ENCODE measurements at places on chromosomes 16 and 17.

DNA sequence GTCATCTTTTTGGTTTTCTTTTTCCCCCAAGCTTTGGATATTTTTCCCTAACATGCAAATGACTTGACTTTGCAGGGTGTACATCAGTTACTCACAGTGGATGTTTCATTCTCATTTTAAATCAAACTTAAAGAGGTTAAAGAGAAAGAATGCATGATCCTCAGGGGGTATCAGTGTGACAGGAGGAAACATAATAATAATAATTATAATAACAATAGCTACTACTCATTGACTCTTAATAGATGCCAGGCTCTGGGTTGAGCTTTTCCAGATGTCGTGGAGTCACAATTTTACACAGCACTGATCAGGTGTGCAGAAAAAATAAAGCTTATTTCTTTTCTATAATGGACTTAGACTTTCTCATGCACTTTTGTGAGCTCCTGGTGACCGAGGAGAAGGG, 157.2 kb upstream of the CACNG3 start:
- DNase-seq, result no peak

- no peak for DNase-seq
These were observed 4.1 kb upstream of the TNFRSF13B start for GRCh38 chr17:16975744-16976625.

GRCh38 chr16:64989050-64989449, 132.8 kb downstream of the CDH11 start:
- DNase-seq, result no peak

- DNase-seq, result no peak
These were observed 14.1 kb upstream of the MYO15B start for GRCh38 chr17:75573540-75573957.

DNA sequence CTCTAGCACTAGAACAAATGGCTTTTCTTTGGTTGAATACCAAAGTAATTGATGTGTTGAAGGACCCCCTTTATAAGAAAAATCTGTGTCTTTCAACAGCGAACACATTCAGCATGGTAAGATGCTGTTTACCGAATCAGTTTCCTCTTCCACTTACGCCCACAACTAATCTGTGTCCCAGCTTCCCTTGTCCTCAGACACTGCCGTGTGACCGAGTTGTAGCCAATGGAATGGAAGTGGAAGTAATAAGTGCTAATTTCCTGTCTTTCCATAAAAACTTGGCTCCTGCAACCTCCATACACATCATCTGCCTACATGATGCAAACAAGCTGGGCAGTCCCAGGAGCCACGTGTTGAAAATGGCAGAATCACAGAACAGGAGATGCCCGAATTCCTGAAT, 10.4 kb downstream of the CDIPT start:
- DNase-seq, result no peak

GRCh38 chr17:3708366-3708765, 12.4 kb upstream of the P2RX5 start:
- no peak for DNase-seq

GRCh38 chr16:86495357-86495701, 15.0 kb upstream of the FOXF1 start:
- DNase-seq, result no peak

- DNase-seq, result no peak
These were observed 188.7 kb downstream of the MAF start for GRCh38 chr16:79411805-79412204.

GRCh38 chr17:2803971-2804370, 7.7 kb downstream of the RAP1GAP2 start:
- no peak for DNase-seq

GRCh38 chr17:32120141-32120540, 22.2 kb upstream of the RHOT1 start:
- no peak for DNase-seq

GRCh38 chr16:50651835-50652438, 29.2 kb downstream of the SNX20 start:
- no peak for DNase-seq

- DNase-seq, result no peak
These were observed 54.7 kb downstream of the CFDP1 start for GRCh38 chr16:75378616-75379015.

DNA sequence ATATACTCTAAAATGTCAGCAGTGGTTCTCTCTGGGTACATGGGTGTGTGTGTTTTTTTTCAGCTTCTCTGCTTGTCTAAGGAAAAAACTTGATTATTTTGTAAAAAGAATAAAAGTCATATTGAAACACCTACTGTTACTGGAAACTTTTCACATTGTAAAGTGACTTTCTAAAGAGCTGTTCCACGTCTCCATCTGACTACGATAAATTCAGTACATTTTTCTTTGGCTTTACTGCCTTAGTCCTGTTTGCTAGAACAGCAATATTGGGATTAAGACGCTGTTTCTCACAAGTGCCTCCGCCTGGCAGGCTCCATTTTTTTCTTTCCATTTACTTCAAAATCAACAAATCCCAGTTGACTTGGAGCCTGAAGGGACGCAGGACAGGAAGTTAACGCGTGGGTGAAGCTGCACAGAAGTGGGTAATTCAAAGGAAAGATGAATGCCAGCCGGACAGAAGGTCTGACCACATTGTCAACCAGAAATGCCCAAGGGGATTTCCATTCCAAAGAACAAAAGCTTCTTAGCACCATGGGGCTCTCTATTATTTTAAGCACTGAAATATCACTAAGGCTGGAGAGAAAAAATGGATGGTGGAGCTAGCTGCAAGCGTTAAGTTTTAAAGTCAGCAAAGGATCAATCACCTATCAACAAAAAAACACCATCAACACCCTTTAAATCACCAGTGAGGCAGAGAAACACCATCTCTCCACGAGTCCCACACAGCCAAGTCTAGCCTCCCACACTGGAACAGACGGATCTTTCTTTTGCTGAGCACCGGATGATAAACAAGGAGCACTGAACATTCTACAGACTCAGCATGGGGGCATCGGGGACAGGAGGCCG, 8.4 kb downstream of the GLOD4 start:
- no peak for DNase-seq

DNA sequence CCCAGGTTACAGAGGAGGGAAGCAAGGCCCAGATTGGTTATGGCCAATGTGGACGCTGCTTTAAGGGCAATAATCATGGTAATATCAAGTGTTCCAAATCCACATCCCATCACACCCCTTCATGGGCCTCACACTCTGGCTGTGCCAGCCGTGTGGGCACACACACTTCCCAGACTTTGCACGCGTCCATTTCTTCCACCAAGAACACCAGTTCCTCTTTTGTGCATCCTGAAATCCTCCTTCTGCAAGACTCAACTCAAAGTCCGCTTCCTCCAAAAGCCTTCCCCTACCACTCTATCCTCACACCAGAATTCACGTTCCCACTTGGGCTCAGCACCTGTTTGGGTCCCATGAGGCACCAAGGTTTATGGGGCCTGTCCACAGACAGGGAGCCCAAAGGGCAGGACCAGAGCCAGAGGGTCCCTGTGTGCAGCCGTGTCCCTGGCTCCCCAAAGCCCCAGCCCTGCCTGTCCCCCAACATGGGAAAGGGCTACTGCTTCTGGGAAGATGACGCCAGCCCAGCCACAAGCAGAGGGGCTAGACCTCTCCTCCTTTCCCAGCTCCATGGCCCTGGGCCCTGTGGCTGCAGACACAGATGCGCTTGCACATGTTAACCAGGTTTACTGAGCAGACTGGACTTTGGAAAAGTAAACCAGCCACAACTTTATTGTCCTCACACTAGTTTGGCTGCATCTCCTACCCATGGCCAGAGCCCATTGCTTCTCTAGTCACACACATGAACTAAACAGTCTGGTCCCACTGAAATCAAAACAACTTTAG, 20.3 kb downstream of the SPNS3 start:
- DNase-seq, result no peak

- DNase-seq, result no peak
These were observed 86.7 kb upstream of the TOB1 start for GRCh38 chr17:50952889-50953288.

DNA sequence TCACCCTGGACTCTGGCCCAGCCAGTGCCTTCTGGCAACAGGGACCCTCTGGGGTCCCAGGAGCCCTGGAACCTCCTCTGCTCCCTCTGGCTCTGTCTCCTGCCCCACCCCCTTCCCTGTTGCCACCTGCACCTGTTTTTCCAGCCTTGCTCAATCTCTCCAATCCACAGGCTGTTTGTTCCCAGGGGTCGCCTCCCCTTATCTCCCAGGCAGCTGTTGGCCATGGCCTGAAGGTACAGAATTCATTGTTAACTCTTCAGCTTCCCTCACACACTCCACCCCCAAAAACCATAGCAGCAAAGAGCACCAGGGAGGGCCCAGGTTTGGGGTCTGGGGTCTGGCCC, 39.3 kb upstream of the TOB1 start:
- no peak for DNase-seq

DNA sequence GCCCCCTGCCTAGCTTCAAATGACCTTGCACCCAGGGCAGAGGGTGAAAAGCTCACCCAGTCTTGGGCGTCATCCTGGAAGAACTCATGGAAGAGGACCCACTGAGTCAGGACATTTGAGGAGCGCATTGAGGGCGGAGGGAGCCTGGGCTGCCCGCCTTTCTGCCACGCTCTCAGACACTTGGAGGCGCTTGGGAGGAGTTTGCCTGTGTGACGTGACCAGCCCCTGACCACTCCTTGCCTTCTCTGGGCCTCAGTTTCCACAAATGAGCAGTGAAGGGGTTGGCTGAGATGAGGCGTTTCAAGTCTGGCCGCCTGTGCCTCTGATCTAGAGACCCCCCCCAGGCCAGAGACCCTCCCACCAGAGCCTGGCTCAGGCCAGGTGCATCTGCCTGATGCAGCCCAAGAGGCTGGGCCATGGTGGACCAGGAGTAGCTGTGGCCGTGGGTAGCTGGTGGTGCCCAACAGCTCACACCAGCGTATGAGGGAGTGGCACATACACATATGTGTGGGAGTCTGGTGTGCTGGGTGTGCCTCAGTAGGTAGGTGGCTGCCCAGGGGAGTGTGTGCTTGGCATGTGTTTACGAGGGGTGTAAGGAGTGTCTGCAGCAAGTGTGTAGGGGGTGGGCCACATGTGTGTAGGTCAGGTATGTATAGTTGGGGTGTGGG, 80.2 kb upstream of the TOB1 start:
- no peak for DNase-seq

- no peak for DNase-seq
These were observed 585 bp downstream of the MLKL start for GRCh38 chr16:74700116-74700437.

- DNase-seq, result peak; percentile 11
These were observed 13.9 kb downstream of the ERN2 start for GRCh38 chr16:23699100-23699499.

DNA sequence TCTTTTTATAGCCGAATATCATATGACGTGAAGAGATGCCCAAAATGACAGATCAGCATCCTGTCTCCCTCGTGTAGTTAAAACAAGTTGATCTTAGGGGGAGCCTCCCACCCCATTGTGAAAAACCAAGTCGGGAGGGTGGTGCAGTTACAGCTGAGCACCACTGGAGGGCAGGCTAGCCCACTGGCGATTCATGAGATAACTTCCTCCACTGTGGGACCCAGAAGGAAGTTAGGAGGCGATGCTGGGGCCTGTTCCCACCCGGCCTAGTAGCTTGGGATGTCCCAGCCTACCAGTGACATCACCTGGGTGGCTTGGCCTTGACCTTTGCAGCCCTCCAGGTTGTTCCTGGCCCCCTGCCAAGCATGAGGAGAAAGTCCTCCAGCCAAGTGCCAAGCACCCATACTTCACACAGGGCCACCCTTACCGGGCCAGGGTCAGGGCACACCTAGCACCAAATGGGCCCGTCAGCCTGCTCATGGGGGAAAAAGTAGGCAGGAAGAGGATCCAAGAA, 8.1 kb upstream of the CPNE2 start:
- peak; percentile 60 for DNase-seq

GRCh38 chr17:48177816-48178215, 70.2 kb downstream of the SNX11 start:
- DNase-seq, result no peak

DNA sequence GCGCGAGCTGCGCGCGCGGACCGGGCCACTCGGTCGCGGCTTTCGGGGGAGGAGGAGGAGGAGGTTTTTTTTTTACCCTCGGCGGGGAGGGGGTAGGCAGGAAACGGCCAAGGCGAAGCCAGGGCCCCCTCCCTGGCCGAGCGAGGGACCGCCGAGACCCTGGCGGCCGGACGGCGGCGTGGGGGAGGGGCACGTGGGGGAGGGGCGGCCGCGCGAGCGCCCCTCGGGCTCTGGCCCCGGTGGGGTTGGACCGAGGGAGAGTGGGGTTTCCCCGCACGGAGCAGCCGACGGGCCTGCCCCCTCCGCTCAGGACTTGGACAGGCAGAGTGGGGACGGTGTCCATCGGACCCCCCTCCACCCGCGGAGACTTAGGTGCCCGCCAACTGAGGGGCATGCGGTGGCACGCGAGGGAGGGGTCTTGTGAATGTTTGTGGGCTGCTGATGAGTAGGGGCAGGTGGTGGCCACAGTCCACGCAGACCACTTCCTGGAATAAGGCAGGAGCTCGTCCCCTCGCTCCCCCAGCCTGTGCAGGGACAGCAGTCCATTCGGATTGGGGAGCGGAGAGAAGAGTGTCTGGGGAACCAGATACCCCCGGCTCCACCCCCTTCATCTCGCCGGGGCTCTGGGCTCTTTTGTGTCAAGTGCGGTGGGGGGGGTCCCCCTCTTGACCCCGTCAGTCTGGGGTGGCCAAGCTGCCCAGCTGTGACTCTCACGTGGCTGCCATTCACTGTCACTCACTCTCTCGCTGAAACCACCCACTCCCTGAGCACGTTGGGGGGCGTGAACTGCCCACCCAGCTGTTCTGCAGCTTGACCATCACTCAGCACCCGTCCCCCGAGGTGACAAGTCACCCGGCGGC, 3.0 kb upstream of the CHD3 start:
- DNase-seq, result peak; percentile 70

DNA sequence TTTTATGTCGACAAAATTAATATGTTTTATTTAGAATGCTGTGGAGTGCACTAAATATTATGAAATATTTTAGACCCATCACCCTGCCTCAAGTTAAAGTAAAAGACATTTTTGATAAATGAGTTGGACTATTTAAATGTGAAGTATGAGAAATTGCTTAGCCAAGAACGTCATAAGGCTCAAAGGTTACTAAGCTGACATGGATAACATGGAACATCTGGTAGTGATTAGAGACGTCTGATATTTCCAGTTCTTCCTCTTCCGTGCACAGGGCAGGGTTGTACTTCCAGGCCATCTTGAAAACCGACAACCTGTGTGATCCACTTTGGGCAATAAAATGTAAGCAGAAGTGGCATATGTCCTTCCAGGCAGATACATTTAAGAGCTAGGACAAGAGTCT, 7.2 kb upstream of the CCL8 start:
- no peak for DNase-seq

DNA sequence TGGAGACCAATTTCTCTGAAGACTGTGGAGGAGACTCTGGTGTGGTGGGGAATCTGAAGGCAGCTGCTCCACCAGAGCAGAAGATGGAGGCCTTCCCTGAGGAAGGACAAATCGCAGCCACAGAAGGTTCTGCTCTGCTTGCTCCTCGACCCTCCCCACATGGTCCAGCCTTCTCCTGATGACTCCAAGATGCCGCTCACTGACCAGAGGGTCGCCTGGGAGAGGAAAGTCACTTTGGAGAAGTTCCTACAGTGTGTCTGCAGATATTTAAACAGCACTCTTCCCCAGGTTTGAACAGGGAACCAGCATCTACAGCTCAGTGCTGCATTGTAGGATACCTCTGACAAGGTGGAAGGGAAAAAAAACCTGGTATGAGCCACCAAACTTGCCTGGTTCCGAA, 21.0 kb upstream of the SUPT4H1 start:
- no peak for DNase-seq

Data from Caki2 (cell line).